ENCODE measurements at places on chromosomes 2 and 18.
A peak's percentile ranks its signal among the peaks of the same experiment; 100 is the strongest.

DNA sequence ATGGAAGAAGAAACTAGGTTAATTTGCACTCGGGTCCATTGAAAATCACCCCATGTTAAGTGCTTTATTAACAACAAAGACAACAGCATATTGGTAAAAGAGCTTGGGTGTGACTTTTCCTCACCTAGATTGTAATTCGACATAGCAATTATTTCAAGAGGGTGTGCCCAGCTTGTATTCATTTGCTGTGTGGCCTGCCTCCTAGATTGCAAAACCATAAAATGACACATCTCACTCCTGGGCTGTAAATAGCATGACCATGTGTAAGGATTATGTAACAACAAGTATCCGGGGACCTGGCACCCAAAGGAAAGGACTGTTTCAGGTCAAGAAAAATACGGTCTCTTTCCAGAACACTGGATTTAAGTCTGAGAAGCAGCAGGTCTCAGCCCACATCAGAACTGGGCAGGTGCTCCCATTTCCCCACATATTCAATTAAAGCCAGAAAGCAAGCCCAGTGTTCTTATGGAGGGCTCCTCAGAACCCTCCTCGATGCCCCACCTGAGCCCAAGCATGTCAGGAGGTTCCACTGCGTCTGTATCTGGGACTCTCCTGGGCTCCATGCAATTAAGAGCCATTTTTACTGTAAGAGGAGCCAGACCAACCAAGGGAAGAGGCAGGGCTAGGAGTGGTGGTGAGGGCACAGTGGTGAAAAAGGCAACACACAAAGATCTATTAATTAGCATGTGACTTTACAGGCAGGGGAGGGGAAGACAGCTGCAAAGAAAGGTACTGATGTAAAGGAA lies 39.2 kb downstream of the MREG start:
- no peak for DNase-seq

DNA sequence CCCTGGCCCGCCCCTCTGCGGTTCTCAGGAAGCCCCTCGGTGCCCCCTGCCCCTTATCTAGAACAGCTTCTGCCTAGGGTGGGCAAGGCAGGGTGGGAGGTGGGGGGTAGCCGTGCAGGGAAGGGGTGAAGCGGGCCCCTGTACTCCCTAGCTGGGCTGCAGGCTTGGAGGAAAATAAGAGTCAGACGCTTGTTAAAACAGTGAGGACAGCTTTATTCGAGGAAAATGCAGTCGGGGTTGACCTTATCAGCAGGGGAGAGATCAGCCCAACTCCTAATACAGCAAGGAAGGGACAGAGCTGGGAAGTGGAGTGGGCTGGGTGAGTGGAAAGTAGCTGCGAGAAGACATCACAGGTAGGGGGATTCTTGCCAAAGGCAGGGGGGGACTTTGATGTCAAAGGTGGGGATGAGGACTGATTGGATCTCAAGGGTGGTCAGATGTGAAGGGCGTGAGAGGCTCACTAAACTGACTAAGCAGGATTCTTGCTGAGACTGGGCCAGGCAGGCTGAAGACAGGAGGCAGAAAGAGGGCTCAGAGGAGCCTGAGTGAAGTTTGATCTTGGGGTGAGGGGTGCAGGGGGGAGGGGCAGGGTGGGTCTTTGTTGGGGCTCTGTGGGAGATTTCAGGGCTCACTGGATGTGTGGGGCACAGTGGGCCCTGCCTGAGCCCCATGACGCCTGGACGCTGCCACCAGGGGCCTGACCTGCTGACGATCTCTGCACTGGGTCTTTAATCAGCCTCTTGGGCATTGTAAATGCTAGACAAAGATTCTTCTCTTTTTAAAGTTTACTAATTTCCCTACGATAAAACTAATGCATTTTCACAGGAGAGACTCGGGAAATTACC lies 29.9 kb downstream of the HPCAL1 start:
- DNase-seq, result no peak

DNA sequence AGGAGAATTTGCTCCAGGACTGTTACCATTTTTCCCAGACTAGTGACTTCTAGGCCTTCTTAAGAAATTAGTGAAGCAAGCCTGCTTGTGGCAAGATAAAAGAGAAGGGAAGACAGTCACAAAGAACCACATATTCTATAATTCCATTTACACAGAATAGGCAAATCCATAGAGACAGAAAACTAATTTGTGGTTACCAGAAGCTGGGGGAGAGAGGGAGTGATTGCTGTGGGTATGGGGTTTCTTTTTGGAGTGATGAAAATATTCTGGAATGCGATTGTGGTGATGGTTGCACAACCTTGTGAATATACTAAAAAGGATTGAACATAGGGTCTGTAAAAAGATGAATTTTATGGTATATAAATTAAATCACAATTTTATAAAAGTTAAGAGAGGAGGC lies 37.5 kb upstream of the SIX2 start:
- no peak for DNase-seq

DNA sequence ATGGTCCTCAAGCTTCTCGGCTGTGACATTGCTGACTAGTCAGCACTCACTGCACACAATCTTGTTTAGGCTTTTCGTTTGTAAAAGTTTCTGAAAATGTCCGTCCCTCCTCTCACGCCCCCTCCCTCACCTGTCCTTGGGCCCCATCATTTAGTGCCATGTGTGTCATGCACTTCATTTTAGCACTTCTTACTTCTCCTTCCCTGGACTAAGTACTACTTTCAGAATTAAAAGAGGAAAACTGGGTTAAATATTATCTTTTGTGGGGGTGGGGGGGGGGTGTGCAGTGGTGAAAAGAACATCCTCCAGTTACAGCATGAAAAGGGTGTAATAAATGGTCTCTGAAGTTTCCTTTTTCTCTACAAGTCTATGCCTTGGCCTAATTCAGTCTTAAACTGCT lies 182.0 kb upstream of the SP5 start:
- DNase-seq, result no peak

DNA sequence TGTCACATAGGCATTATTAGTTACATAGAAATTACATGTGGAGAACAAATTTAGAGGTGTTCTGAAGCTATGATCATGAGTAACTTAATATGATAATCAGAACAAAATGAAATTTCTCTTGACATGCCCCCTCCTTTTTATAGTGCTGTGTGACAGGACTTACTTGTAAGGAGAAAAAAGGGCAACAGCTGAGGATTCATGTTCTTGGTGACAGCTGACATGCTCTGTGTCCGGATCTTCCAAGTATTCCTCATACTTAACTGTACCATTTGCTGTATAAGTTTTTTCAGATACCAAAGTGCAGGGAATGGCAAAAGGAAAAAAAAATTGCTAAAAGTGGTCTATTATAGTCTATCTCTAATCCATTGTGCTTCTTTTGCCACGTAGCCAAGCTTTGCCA lies 3.5 kb upstream of the MYL1 start:
- no peak for DNase-seq

DNA sequence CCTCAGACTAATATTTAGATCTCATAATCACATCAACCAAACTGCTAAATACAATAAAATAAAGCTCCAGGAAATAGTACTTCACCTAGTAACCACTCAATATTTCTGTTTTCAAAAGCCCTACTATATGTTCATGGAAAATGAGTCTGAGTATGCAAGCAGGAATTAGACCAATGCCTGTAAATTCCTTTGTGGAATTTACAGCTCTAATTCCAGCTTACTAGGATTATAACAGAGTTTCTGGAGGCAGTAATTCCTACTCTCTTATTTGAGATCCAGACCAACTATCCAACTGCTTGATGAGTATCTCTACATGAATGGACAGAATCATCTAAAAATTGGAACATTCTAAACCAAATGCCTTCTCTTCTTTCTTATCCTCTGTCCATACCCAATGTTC lies 11.6 kb downstream of the CDKL4 start:
- no peak for DNase-seq

- no peak for DNase-seq
These were observed 26.1 kb upstream of the SALL3 start for GRCh38 chr18:78953566-78953965.

- DNase-seq, result no peak
These were observed 279.6 kb downstream of the TXNL1 start for GRCh38 chr18:56358608-56359280.

GRCh38 chr2:68158134-68158447 lies 403 bp downstream of the PNO1 start:
- DNase-seq, result no peak

- no peak for DNase-seq
These were observed 5.0 kb downstream of the NDUFS1 start for GRCh38 chr2:206154197-206154596.

- peak; percentile 35 for DNase-seq
These were observed 19.5 kb downstream of the SLC25A52 start for GRCh38 chr18:31741097-31741735.

- DNase-seq, result no peak
These were observed 20.0 kb upstream of the LNPK start for GRCh38 chr2:176022048-176022447.

- DNase-seq, result no peak
These were observed 426.7 kb downstream of the SETBP1 start for GRCh38 chr18:45107425-45107824.

DNA sequence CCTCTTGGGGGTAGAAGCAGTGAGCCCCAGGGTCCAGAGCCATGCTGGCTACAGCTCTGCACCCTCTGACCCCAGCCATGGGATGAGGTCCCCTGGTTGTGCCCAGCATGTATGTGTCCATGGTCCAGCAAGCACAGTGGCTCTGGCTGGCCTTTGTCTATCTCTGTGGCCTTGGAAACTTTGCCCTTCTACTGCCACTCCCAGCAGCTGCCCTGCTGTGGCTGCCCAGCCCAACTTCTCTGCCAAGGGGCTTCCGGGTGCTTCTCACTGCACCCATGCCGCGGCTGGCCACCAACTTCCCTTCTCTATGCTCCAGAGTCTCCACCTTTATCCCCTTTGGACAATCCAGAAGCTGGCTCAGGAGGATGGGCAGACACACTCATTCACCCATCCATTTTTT lies 18.8 kb downstream of the TMEM185B start:
- no peak for DNase-seq

- no peak for DNase-seq
These were observed 1184.9 kb upstream of the ACVR2A start for GRCh38 chr2:146659976-146660375.

GRCh38 chr2:232489516-232490220 lies 2.0 kb upstream of the ECEL1 start:
- DNase-seq, result no peak

- DNase-seq, result no peak
These were observed 1228.7 kb upstream of the DDX18 start for GRCh38 chr2:116585669-116586327.

DNA sequence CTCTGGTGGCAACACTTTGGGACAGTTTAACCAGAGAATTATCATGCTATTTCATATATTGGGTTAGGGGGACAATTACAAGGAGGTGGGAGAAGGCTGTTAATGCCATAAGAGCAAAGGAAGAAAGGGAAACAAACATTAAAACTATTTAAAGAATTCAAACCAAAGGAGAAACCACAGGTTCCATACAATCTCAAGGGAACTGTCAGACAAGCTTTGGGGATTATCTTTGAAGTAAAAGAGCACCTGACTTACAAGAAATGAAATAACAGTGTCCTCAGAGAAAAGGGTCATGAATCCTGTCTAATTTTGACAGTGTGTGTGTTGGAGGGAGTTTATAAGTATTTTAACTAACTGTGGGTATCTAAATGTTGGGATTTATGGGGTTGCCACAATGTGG lies 44.4 kb downstream of the CERS6 start:
- no peak for DNase-seq

DNA sequence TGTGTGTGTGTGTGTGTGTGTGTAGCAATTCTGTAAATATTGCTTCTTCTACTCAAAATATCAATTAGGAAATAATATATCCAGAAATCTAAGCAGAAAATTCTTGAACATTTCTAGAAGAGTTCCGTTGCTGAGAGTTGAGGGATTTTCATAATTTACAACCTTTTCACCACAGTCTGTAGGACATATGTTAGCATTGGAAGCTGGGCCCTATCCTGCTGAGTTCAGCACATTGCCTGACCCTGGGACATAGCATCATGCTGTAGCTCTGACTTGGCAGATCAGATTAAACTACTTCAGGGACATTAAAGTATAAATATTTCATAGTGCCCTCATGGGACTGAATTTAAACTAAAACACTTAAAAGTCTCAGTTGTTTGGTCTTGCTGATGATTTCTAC lies 129.2 kb upstream of the KCNH7 start:
- no peak for DNase-seq

- DNase-seq, result no peak
These were observed 53.3 kb downstream of the MEMO1 start for GRCh38 chr2:31957354-31958139.

DNA sequence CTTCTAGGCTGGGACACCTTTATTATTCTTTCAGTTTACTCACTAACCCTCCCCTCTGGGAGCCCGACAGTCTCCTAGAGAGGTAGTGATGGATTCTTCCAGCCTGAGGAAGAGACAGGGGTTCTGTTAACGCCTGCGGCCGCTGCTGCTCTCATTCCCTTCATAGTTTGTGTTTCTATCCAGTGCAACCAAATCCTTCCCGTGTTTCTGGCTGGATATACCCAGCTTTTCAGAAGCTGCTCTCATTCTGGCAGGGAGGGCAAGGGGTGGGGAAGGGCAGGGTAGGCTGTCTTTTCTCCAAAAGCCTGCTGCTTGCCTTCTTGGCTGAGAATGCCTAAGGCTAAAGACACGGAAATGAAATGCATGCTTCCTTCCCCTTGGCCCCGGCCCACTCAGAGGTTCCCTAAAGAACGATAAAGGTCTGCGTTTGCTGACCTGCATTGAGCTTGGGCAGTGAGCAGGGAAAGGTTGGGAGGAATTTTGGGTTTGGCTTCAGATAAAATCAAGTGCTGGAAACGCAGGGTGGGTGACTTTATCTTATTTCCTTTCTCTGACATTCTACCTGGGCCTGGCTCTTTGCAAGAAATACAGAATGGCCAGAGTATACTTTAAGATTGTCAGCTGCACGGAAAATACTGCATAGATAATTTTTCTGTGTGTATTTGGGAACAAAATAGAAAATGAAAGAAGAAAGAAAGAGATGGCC lies 390.9 kb downstream of the NBAS start:
- no peak for DNase-seq

- no peak for DNase-seq
These were observed 292.2 kb upstream of the CYP26B1 start for GRCh38 chr2:72439892-72440291.

- DNase-seq, result no peak
These were observed 65.8 kb upstream of the IGFBP5 start for GRCh38 chr2:216761133-216761532.

GRCh38 chr2:68742626-68743415 lies 8.2 kb downstream of the ARHGAP25 start:
- no peak for DNase-seq

GRCh38 chr2:110097506-110098220 lies 18.0 kb downstream of the MALL start:
- no peak for DNase-seq

DNA sequence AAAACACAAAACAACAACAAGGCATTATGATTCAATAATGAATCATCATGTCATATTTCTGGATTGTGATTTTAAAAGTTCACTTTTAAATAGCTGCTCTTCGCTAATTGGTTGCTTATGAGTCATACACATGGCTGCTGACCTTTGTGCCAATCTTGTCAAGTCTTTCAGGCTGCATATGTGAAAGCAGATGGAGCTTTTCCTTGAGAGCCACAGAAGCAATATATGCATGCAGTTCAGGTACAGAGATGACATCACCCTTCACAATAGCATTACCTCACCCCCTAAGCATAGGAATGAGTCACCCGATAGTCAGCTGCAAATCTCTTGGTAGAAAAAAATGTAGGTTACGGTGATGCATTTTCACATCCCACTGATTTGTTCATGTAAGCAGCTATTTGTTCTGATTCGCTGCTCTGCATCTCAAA lies 27.2 kb downstream of the EIF2AK3 start:
- peak; percentile 12 for DNase-seq

All from stimulated activated CD4-positive, alpha-beta T cell treated with anti-CD3 and anti-CD28 coated beads, Interleukin-1b, Interleukin-23, amount 100 ng/mL, for 1 hour (primary cell).